ENCODE measurements at places on chromosomes 5 and 9.

DNA sequence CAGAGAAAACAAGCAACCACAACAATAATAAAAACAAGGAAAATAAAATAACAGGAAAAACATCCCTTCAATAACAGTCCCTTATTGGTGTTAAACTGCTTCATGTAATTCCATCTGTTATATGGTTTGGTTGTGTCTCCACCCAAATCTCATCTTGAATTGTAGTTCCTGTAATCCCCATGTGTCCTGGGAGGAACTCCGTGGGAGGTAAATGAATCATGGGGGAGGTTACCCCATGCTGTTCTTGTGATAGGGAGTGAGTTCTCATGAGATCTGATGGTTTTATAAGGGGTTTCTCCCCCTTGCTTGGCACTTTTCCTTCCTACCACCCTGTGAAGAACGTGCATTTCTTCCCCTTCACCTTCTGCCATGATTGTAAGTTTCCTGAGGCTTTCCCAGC, 369.8 kb downstream of the TMEM232 start:
- no peak for DNase-seq

DNA sequence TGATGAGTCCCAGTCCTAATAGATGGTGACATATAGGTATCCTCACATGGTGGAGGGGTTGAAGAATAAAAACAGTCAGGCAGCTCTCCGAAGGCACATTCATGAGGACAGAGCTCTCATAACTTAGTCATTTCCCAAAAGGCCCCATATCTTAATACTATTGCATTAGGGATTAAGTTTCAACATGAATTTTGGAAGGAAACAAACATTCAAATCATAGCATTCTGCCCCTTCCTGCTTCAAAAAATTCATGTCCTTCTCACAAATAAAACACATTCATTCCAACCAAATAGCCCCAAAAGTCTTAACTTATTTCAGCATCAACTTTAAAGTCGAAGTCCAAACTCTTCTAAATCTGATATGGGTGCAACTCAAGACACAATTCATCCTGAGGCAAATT, 277.2 kb upstream of the NR4A3 start:
- no peak for DNase-seq

DNA sequence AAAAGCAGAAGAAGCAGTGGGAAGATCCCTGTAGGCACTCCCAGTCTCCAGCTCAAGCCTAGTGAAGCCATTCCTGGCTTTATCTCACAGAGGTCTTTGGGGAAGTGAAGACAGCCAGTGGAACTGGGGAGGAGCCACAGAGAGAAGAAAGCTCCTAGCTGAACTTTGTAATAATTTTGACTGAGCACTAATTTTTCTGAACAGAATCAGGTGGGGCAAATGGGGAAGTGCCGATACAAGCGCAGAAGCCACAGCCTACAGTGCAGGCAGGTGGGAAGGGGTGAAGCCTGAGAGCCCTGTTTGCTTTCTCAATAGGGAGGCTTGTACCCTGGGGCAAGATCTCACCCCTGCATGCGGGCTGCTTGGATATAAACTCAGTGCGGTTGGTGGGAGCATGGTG, 48.4 kb upstream of the SNAPC3 start:
- no peak for DNase-seq

DNA sequence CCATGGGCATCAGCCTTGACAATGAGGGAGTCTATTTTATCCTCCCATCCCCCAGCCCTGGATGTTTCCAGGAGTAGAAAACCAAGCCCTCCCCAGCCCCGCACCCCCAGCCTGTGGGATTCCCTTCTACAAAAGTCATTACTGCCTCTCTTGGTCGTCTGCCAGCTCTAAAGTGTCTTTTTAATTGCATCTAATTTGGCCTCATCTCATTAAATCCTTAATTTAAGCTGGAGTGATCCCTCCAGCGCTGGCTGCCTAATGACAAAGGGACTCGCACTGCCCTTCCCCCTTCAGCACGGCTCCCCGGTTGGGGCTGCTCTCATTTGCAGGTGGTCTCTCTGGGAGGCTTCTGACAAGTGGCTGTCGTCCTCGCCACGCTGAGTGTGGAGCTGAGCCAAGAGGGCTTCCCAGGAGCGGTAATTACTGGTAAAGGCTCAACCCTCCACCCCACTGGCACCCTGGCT, 107.9 kb upstream of the ALDH1B1 start:
- DNase-seq = no peak

DNA sequence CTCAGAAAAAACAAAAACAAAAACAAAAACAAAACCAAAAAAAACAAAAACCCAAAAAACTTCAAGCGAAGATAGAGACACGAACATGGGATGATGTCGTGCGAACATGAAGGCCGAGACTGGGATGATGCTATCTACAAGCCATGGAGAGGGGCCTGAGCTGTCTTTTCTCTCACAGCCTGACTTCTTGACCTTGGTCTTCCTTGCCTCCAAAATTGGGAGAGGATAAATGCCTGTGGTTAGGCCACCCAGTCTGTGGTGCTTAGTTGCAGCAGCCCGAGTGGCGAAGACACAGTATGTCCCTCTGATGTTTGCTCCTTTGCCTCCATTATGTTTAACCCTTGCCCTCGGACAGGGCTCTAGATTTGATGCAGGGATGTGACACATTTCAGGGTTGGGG, 130.4 kb upstream of the BASP1 start:
- DNase-seq = no peak

GRCh38 chr5:78587081-78587774, 61.3 kb downstream of the LHFPL2 start:
- no peak for DNase-seq

DNA sequence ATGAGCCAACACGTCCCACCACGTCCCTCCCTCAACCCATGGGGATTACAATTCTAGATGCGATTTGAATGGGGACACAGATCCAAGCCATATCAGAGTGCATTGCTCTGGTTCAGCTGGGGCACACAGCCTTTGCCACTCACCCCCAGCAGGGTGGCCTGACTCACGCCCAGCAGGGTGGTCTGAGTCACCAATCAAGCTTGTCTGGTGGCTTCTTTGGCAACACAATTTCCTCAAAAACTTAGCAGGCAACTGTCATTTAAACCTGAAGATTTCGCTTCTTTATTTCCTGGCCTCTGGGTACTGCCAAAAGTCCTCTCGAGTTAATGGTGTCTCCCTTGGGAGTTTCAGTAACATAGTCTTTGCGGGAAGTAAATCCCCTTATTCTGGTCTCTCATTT, 16.3 kb upstream of the SEMA5A start:
- no peak for DNase-seq

DNA sequence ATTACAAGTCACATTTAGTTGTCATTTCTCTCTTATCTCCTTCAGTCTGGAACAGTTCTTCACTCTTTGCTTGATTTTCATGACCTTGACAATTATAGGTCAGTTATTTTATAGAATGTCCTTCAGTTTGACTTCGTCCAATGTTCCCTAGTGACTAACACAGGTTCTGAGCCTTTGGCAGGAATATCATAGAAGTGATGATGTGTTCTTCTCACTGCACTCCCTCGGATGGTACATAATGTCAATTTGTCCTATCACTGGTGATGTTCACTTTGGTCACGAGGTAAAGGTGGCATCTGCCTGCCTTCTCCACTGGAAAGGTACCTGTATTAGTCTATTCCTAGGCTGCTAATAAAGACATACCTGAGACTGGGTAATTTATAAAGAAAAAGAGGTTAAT, 126.0 kb upstream of the PTPN3 start:
- no peak for DNase-seq

DNA sequence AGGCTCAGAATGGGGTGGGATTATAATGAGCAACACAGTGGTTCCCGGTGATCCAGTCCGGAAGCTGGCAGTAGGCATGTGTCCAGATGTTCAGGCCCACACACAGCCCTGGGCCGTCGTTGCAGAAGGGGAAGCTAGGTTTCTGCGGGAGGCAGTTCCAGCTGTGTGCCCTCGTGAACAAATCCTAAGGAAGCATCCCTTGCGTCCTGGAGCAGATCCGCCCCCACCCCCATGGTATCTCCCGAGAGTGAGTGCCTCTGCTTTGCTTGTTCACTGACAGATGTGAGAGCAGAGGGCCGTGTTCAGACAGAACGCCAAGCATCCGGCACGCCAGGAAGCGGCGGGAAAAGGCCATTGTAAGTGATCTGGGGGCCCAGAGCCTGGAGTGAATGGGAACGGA, 104.8 kb downstream of the PDE6A start:
- no peak for DNase-seq

GRCh38 chr9:131656356-131657036, 83.4 kb downstream of the RAPGEF1 start:
- DNase-seq = peak; percentile 36

DNA sequence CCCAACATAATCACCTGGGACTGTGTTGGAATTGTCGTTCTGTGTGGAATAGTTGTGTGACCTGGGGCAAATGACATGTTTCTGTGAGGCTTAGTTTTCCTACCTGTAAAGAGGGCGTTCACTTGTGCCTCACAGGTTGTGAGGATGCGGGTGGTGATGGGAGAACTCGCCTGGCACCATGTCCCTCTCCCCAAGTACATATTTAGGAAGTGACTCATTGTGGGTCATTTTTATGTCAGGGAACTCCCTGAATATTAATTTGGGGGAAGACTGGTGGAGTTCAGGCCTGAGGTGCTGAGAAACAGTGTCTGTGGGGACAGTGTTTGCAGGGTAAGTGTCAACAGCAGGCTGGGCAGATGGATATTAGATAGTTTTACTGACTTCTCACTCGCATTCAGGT, 144.7 kb downstream of the KDM4C start:
- no peak for DNase-seq

GRCh38 chr5:177995691-177996595, at the start of gene PROP1:
Gene PROP1 (minus strand): TSS chr5:177996242. CDS start chr5:177995933, 309 bp downstream.
- no peak for DNase-seq

- no peak for DNase-seq
These were observed 420.6 kb downstream of the CTNND2 start for GRCh38 chr5:11483630-11484029.

- DNase-seq = no peak
These were observed 405.3 kb upstream of the SLC30A5 start for GRCh38 chr5:68688547-68688946.

DNA sequence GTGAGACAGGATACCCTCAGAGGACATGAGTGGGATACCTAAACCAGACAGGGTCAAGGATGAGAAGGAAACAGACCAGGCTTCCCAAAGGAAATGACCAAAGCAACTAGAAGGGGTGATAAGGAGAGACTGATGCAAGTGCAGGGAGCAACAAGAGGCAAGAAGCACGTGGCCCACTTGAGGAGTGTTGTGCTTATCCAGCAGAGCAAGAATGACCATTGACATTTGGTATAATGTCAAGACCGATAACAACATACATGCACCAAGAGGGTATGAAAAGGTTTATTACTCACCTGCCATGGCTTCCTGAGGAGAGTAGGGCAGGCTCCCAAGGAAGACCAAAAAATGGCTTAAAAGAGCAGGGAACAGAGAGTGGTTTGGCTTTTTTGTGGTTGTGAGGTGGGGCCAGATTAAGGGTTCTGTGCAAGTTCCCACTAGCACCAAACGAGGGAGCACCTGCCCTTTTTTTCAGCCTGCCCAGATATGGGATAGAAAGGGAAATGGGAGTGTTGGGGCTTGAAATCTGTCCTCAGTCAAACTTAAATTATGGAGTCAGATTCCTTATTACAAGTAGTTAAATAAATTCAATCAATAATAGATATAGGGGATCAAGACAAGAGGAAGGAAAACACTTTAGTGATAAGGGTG, 513.6 kb downstream of the RASEF start:
- DNase-seq = no peak

DNA sequence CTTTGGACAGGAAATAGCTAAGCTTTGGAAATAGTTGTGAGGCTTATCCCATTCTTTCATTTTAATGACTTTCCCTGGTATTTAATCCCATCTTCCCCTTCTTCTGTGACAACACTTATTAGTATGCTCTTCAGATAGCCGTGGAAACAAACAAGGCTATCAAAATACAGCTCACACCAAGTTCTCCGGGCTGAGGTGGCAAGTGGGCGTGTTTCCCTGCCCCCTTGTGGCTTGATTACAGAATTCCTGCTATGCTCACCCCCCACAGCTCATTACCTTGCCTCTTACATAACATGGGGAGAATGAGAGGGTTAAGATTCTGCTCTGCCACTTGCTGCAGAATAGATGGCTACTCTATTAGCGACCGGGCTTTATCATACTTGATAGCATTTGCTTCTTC, 437.1 kb upstream of the TLE4 start:
- no peak for DNase-seq

DNA sequence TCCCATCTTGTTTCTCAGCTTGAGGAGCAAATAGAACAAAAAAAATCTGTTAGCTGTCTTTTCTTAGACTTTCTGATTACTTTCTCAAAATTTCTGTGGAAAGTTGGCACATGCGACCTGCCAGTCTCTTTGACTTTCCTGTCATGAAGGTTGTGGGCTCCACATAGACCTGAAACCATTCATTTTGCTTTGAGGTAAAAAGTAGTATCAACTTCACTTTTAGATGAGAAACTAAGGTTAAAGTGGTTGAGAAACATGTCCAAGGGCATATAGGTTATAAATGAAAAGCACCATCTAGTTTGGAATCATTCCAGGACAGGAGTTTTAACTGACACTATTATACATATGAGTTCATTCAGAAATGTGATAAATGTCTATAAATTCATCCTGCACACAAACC, 42.7 kb downstream of the ST8SIA4 start:
- DNase-seq = peak; percentile 32

- DNase-seq = no peak
These were observed 431.9 kb downstream of the ANXA1 start for GRCh38 chr9:73583576-73583975.

DNA sequence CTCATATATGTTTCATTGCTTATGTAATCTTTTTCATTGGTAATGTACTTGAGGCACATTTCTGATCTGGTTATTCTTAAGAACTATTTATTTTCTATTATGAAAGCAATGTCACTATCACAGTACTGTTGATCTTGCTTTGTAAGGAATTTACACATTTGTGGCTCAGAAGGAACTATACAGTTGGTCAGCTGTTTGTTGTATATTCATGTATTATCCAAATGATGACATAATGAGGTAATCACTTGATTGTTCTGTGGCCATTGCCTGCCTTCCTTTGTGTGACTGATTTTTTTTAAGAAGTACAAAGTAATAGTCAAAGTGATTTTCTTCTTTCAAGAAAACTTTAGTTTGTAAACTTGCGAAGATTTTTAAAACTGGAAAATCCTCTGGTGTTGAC, 399.9 kb downstream of the TMEM161B start:
- no peak for DNase-seq

GRCh38 chr5:41650131-41650530, 139.7 kb upstream of the PLCXD3 start:
- DNase-seq = no peak

DNA sequence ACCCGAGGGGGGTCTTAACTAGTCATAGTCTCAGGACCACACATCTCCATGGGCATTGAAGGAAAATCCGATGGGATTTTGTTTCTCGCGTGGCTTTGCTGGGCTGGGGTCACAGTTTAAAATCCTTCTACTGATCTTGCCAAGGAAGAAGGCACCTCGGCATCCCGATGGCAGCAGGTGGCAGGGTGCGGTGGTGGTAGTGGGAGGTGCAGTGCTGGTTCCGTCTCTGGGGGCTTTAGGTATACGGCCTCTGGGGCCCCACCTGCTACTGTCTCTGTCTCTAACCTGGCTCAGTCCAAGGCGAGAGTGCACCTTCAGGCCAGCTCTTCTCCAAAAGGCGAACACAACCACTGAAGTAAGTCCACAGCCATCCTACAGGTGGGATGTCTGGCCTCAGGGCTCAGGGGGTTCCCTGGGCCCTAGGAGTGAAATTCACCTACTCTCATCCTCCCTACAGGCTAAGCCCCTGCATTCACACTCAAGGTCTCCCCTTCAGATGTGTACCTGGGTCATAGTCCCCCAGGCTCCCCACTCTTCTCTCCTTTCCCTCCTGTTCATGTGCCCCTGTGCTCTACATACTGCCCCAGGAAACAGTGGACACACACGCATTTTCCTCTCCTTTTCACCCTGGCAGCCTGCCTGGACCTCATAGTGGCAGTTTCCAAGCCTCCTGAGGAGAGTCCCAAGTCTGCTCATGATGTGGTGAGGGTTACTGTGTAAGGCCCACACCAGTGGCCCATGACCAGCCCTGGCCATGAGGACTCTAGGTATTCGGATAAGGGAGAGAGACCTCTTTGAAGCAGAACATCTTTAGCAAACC, 736 bp upstream of the FCN2 start:
- DNase-seq = no peak
